ENCODE measurements at places on chromosomes 16 and 17.
A peak's percentile ranks its signal among the peaks of the same experiment; 100 is the strongest.

DNA sequence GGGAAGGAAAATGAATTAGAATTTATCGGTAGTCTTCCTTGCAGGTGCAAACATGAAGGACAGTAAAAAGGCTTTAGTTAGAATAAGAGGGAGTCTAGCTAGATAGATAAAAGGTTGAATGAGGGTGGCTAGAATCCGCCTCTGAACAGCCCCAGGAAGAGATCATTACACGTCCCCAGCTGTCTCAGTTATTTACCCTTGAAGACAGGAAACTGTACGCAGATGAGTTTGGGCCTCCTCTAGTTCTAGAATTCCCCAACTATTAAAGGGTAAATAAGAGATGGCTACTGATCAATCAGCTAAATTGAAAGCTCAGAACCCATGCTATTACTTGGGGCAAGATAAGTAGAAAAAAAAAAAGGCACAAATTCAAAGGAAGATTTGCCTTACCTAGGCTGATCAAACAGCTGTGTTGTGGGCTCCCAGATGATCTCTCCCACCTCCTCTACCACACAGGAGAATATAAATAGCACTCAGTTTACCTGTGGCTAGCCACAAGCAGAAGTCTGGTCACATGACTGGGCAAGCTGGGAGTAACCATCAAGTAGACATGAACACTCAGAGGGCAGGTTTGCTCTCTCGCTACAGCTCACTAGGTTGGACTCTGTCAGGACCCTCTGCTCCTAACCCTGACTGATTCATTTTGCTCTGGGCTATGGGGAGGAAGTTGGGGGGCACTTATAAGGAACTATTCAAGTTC, 17.0 kb downstream of the FAM117A start:
- DNase-seq = no peak

GRCh38 chr16:515175-515938, 12.2 kb upstream of the CAPN15 start:
- peak; percentile 55 for DNase-seq

GRCh38 chr16:12159672-12160071, 183.1 kb downstream of the SNX29 start:
- no peak for DNase-seq

DNA sequence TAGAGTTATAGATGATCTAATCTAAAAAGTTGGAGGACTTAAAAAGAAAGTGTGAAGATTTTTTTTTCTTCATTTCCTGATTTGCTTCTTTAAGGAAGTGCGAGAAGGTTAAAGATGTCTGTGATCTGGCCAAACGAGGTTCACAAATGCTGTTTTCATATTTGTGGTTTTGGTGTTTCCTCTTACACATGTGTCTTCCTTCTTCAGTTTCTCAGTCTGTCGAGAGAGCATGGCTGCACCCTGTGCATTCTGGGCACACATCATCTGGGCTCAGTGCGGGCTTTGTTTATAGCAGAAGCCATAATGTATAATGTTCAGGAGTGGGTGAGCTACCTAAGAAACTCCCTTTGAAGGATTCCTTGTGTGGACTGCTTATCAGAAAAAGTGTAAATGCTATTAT, 260.4 kb upstream of the TBX2 start:
- no peak for DNase-seq

DNA sequence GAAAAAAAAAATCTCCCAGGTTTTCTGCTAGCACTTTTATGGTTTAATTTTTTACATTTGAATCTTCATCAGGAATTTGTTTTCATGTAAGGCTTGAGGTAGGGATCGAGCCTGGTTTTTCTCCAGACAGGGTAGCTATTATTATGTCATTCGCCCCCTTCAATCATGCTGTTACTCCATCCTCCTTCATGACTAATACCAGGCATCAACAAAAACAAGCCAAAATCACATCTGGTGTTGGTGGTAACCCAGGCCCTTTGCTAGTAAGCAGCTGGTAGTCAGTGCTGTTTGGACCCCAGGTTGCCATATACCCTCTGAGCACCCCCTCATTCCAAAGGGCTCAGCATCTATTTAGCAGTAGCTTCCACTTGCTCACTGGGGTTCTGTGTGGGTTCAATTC, 29.5 kb downstream of the DRC3 start:
- DNase-seq = no peak

DNA sequence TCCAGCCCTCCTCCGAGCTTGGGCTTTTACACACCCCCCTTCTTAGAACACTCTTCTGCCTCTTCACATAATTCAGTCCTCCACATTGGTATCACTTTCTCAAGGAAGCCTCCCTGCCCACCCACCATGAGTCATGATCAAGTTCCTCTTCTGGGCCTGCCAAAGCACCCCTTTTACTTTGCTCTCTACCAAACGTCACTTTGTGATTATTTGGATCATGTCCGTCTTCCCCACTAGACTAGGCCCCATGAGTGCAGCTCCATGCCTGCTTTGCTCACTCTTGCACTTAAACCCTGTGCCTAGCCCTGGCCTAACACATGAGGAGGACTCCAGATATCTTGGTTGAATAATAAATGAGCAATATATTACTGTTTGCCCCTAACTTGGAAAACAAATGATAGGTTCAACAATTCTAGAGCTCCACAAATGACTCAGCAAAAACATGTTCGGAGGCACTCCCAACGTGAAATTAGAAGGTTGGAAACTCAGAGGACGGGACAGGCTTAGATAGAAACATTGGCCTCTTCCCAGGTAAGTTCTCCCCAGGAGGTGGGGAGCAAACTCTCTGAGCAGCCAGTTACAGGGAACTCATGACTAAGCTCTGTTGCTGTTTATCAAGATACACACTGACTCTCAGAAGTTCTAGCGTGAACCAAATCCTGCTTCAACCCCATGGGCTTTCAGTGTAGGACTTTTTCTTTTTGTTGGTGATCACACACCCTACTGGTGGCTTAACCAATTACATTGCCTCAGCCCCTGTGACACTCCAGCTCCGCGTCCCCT, 28.3 kb downstream of the G6PC1 start:
- peak; percentile 81 for DNase-seq

- DNase-seq = no peak
Observed at GRCh38 chr17:14448818-14449217, 147.9 kb downstream of the HS3ST3B1 start.

DNA sequence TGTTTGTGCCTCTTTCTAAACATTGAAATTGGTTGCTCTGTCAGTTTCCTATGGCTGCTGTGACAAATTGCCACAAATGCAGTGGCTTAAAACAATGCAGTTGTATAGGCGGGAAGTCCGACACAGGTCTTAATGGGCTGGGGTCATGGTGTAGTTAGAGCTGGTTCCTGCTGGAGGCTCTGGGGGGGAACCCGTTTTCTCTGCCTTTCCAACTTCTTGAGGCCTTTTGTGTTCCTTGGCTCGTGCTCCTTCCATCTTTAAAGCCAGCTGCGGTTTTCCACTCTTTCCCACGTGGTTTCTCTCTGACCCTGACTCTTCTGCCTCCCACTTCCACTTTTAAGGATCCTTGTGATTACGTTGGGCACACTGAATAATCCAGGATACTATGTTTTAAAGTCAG, 12.5 kb downstream of the EPN2 start:
- peak; percentile 75 for DNase-seq

GRCh38 chr16:59701963-59702930, 968.1 kb upstream of the GOT2 start:
- DNase-seq = no peak

DNA sequence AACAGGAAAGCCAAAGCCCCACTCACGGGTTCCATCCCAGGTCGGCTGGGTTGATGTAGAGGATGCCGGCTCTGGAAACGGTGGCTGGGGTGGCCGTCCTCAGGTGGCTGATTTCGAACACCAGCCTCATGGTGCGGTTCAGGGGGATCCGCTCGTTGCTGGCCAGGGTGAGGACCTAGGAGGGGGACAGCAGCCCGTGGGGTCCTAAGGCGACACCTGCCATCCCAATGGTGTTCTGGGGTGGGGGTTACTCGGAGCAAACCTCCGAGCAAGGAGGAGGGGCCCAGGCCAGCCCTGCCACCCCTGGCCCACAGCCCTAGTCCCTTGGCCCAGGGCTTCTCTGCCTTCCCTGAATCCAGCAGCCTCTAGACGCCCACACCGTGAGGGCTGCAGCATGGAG, 86.5 kb downstream of the DNAH17 start:
- no peak for DNase-seq

- DNase-seq = no peak
Observed at GRCh38 chr16:69936751-69937211, 14.4 kb upstream of the CLEC18A start.

- DNase-seq = no peak
Observed at GRCh38 chr17:7208754-7209460, 10.7 kb downstream of the DLG4 start.

GRCh38 chr17:76262732-76263344, 2.3 kb upstream of the UBALD2 start:
- peak; percentile 41 for DNase-seq

GRCh38 chr17:78925662-78926555, 722 bp upstream of the TIMP2 start:
- DNase-seq = peak; percentile 85

DNA sequence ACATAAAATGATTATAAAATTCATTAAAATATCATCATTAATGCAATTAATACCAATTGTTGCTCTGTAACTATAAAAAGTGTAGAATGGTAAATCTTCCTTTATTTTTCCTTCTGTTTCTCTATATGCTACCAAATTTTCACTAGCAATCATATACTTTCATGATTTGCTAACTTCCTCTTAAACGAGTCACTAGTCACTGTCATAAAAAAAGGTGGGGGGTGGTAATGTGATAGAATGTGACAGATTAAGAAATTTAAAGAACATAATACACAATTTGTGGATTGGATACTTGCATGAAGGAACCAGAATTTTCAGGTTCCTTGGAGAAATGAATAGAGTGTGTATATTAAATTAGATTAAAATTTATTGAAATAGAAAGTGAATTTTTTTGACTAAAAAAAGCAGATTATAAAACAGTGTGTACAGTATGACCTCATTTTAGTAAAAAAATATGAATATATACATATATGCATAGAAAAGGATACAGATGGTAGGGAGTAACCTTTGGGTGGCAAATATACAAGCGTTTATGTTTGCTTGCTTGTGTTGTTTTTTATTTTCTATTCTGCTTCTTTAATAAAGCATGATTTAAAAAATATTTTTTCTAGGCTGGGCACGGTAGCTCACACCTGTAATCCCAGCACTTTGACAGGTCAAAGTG, 56.7 kb upstream of the C17orf78 start:
- DNase-seq = no peak

GRCh38 chr16:21033704-21034103, 116.9 kb downstream of the DNAH3 start:
- DNase-seq = no peak

DNA sequence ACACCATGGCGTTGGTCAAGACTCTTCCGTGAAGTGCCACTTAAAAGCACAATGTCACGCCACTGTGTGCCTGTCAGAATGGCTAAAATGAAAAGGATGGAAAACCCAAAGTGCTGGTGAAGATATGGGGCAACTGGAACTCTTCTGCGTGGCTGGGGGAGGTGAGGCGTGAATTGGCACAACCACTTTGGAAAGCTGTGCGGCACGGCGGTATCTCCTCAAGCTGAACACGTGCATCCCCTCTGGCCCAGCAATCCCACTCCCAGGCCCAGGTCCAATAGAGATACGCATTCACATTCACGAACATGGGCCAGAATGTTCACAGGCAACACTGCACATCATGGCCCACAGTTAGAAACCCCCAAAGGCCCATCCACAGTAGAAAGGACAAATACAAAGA, 8.9 kb downstream of the DUSP3 start:
- no peak for DNase-seq

GRCh38 chr16:21698169-21699032, 34.6 kb downstream of the OTOA start:
- no peak for DNase-seq

GRCh38 chr16:11835309-11835708, 16.0 kb downstream of the RSL1D1 start:
- DNase-seq = no peak

DNA sequence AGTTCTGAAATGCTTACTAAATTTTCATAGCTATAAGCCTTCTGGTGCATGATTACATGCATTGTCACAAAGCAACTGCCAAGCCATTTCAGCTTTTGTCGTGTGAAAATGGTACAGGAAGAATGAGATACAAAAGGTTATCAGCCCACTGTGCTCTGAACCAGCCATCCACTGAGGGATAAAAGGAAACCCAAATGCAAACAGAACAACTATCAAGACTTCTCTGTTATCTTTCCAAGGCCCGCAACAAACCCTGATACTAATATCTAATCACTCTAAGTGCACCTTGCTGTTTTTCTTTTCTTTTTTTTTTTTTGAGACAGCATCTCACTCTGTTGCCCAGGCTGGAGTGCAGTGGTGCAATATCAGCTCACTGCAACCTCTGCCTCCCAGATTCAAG, 109.0 kb downstream of the FTO start:
- DNase-seq = no peak

DNA sequence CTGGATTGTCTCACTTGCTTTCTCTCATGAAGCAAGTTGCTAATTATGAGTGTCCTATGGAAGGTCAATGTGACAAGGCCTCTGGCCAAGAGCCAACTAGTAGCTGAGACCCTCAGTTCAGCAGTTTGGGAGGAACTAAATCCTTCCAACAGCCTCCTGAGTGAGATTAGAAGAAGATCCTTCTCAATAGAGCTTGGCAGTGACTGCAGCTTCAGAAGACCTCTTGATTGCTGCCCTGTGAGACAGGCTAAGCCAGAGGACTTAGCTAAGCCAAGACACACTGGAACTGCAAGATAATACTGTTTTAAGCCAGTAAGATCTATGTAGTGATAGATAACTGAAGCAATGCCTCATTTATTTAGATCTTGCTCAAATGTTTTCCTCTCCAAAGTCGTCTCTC, 34.3 kb downstream of the PCTP start:
- DNase-seq = no peak

GRCh38 chr16:74264811-74265210, 31.8 kb upstream of the PSMD7 start:
- DNase-seq = no peak

GRCh38 chr17:21209511-21210175, 4.3 kb downstream of the TMEM11 start:
- DNase-seq = no peak

DNA sequence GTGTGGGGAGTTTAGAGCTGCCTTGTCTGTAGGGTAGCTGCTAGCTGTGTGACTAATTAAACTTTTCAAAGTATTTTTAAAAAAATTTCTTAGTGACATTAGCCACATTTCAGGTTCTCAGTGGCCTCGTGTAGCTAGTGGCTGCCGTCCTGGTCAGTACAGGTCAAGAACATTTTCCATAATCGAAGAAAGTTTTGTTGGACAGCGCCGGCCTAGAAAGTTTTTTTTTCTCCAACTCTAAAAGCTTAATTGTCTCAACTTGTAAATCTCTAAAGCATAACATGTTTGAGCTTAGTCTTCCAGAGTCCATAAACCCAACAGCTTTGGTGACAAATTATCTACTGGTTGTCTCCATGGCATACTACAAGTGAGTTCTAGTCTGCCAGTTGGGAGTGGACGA, 4.3 kb downstream of the AKAP1 start:
- DNase-seq = no peak

Measured in endothelial cell of umbilical vein (primary cell).